Stimulated activated CD8-positive, alpha-beta memory T cell treated with anti-CD3 and anti-CD28 coated beads, Interleukin-7, amount 100 ng/mL, for 1 hour (primary cell): ENCODE measurements at places on chromosomes 4 and X.

DNA sequence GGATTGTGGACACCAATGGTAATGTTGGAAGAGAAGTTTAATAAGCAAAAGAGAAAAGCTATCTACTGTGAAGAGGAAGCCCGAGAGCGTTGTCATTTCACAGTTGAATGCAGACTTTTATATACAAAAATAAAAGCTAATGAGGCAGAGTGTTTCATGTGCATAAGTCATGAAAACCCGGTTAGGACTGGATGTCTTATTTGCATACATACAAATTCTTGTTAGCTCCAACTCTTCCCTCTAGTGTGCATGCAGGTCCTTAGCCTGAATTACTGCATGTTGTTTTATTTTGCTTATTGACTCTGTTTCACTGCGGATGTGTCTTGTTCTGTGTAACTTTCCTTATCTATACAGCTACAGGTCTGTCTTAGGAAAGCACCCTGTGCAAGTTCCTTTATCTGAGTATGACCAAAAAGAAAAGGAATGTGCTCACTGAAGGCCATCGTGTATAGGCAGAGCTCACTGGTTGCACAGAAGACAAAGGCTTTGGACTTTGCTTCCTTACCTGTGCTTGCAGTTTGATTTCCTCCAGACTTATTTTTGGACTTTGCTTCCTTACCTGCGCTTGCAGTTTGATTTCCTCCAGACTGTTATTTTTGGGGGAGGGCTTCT, 25.1 kb upstream of the UGT2B11 start:
- DNase-seq = no peak

GRCh38 chr4:148097801-148098200, 344.4 kb downstream of the NR3C2 start:
- DNase-seq = no peak

- no peak for DNase-seq
Observed at GRCh38 chr4:154722262-154722661, 21.5 kb upstream of the LRAT start.

DNA sequence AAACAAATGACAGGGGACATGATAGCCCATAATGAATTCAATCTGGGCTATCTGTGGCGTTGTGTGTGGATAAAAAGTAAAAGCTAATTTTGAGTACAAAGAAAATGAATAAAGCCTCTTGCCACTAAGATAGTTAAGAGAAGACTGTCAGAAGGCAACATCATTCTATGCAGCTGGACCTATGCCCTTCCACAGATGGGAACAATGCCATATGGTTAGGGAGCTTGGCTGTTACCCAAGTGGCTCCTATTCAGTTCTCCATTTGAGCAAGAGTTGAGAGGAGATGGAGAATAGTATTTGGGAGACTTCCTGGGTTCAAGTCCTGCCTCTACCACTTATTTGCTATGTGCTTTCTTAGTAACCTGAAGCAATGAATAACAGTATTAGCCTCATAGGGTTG, 107.7 kb downstream of the ANXA3 start:
- DNase-seq = no peak

GRCh38 chr4:109296527-109296926, 5.9 kb downstream of the COL25A1 start:
- DNase-seq = no peak

DNA sequence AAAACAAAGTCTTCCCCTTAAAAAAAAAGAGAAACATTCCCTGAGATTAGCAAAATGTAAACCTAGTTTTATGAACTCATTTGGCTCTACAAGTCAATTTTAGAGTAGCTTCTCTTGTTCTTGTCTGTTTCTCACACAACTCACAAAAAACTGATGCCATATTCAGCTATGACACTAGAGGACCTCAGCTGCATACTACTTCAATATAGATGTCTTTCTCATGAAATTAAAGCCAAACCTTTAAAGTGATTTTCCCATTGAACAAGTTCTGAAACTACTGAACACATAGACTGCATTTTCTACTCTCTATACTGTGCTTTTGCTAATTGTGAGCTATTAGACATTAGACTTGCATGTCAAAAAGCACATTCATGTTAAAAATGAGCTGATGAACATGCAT, 49.8 kb downstream of the TBCK start:
- DNase-seq = no peak

GRCh38 chrX:154739952-154740465, 10.9 kb downstream of the GAB3 start:
- no peak for DNase-seq

- no peak for DNase-seq
Observed at GRCh38 chr4:86019362-86019761, 340.5 kb downstream of the MAPK10 start.

DNA sequence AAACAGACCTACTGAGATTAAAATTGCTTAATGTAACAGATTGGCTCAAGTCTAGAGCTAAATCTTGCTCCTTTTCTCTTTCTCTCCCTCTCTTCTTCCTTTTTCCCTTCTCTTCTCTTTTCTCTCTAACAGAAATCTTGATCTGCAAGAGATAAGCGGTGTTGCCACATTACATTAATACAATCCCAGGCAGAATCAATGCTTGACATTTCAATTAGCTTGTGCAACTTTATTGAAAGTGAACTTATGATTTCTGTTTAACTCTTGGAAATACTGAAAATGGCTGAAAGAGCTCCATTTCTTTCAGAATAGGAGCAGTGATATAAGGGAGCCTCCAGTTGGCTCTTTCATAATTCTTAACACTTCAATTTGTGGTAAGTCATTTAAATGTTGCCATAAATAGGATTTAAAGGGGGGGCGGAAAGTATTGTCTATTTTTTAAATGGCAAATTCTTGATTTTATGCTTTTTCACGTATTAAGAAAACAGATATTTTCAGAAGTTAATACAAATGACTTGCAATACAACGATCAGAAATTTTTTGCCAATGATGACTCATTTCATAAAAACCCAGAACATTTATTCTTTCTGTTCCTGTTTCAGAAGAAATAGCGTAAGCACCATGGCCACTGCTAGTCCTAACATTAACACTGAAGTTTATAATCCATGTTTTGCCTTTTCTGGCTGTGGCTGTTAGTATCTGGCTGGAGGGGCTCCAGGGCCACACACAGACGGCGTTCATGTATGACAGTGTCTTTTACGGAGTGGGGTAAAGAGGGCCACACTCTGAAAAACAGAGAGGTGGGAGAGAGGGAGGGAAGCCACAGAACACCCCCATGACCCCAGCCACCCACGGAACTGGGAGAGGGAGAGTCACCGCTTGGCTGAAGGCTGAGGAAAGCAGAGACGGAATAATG, 115.7 kb upstream of the FAT1 start:
- no peak for DNase-seq

DNA sequence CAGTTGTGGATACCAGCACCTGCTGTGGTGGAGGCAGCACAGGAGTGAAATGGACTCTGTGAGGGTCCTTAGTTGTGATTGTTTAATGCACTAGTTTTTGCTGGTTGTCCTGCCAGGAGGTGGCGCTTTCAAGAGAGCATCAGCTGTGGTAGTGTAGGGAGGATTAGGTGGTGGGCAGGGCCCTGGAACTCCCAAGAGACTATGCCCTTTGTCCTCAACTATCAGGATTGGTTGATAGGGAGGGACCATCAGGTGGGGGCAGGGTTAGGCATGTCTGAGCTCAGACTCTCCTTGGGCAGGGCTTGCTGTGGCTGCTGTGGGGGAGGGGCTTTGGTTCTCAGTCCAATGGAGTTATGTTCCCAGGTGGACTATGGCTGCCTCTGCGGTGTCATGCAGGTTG, 121.9 kb downstream of the RRAGB start:
- no peak for DNase-seq

GRCh38 chr4:127604949-127605709, 27.6 kb upstream of the INTU start:
- DNase-seq = no peak

DNA sequence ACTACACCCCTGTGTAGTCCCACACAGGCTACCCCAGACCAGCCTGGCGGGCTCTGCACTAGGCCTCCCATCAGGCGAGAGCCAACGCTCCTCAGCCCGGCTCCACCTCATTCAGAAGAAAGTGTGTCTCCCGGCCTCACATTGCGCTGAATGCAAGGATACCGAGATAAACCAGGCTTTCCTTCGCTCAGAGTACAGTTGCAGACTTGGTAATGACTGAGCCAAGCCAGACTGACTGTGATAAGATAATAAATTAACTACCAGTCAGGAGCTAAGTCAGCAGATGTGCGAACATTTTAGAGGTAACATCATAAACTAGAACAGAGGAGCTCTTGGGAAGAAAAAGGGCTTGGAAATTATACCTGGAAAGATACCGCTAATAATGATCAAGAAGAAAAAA, 397.6 kb downstream of the TRIML1 start:
- no peak for DNase-seq

GRCh38 chr4:186724058-186724863, 605 bp upstream of the FAT1 start:
- DNase-seq = no peak

DNA sequence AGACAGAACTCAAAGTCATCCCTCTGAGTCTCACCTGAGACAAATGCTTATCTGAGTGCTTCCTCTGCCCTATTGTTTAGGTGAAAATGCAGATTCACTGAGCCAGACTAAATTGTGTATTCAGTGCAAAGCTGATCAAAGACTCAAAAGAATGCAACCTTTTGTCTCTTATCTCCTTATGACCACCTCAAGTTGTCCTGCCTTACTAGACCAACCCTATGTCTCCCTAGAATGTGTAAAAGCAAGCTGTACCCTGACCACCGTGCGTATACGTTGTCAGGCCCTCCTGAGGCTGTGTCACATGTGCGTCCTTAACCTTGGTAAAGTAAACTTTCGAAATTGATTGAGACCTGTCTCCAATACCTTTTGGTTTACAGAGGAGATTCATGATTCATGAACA, 63.6 kb upstream of the SH3RF1 start:
- no peak for DNase-seq

- DNase-seq = no peak
Observed at GRCh38 chr4:54276641-54277430, 47.7 kb downstream of the PDGFRA start.

GRCh38 chr4:85423431-85423830, 51.5 kb upstream of the ARHGAP24 start:
- DNase-seq = no peak

DNA sequence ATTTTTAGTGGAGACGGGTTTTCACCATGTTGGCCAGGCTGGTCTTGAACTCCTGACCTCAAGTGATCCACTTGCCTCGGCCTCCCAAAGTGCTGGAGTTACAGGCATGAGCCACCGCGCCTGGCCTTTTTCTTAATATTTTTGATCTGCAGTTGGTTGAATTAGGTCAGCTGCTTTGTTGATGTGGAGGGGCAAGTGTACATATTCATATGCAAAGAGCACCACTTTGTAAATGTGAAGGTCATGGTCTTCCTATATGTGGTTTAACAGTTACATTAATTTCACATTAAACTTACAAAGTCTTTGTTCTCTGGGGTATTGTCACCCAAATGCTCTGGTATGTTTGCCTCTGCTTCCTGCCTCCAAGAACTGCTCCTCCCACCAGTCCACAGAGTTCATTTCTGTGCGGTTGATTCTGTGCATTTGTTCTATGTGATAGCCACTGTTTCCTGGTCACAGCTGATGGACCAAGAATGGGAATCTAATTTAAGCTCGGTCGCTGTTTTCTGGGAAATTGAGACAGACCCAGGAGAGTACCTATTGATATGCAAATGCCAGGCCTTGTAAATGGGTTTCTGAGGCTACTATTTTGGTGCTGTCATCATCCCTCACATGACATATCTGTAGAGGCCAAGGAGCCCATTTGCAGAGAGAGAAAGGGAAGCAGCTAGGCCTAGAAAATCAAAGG, 26.9 kb upstream of the HPSE start:
- no peak for DNase-seq

DNA sequence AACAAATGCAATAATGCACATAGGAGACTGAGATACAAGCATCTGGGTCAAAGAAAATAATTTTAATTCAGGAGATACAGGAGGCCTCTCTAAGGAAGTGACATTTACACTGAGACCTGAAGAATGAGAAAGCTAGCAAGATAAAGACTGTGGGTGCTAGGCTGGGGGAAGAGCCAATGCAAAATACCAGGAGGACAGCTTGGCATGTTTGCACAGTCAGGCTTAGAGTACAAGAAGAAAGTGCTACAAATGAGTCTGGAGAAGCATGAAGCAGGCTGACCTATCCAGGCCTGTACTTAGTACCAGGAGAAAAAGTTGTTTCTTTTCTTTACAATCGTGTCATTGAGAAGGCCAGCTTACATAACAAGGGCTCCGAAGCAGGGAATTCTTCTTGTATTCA, 56.9 kb downstream of the GABRB1 start:
- no peak for DNase-seq

- DNase-seq = no peak
Observed at GRCh38 chr4:37359261-37359660, 114.7 kb downstream of the NWD2 start.

DNA sequence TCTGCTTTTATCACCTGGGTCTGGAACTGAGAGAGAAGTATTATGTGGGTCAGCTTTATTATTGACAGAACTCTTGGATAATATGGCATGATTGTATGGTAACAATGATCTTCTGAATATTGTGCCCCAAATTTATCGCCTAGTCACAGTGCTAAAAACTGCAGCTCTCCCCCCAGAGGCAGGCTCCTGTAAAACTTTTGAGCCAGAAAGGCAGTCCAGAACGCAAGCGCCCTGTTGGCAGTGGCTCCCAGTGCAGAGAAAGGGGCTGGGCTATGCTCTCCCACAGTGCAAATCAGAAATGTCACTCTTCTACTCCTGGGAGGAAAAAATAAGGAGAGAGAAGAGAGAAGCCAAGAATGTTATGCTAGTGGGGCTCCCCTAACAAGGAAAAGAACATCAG, 50.5 kb downstream of the HELT start:
- no peak for DNase-seq

DNA sequence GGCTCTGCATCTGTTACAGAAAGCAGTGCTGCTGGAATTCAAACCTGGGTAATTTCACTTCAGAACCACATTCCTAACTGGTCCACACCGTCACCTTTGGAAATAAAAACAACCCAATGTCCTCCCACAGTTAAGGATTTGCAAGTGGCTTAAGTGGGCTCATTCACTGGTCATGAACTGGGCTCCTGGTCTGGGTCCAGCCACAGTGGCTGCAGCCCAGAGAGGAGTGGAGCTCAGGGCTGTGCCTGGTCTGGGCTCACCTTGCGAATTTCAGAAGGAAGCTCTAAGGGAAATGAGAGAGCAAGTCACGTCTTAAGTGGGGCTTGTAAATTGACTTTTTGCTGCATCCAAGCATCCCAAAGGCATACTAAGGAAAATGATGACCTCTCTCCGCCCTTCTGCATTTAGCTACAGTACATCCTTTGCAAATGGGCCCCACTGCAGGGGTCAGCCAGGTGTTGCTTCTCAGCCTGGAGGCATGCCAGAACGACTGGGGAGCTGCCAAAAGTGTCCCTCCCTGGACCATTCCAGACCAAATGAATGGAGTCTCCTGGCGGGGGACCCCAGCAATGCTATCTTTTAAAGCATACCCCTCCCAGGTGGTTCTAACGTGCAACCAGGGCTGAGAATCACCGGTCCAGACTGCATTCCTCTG, 25.6 kb upstream of the CRMP1 start:
- DNase-seq = no peak

DNA sequence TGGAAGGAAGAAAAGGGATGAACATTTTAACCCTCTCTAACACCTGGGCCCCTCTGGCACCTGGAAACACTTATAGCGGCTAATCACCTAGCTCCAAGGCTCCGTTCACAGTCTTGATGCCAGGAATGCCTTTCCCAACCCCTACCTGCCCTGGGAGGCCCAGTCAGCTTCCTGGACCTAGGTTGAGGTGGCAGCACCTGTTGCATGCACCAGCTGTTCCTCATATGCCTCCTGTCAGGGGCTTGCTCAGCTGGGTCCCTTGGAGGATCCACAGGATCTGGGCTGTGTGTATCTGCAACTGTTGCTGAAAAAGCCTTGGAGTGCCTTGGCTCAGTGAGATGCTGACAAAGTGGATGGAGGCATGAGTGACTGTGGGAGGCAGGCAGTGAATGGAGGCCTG, 4.4 kb downstream of the CFP start:
- no peak for DNase-seq
